AML-193 (cell line): ENCODE measurements at places on chromosomes 5 and 9.

- DNase-seq: no peak
Measured at GRCh38 chr5:2591777-2592453, 159.6 kb downstream of the IRX2 start.

- no peak for DNase-seq
Measured at GRCh38 chr5:147208134-147208533, 26.7 kb upstream of the STK32A start.

DNA sequence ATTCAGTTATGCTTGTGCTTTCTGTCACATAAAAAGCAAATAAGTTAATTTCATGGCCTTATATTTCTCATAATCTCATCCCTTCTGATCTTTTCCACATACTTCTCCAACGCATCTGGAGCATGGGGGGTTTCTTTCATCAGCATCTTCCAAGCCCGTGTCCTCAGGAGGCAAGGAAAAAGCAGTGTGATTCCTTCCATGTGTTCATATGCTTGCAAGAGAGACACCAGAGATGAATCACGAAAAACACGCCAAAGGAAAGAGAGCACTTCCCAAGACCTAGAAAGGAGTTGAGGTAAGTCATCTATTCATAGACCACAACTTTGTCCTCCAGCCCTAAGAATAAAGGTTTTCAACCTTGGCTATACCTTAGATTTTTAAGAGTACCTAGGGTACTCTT, 26.0 kb upstream of the SVEP1 start:
- no peak for DNase-seq

GRCh38 chr5:78399116-78399515, 38.7 kb downstream of the SCAMP1 start:
- no peak for DNase-seq

GRCh38 chr5:74582853-74583252, 57.7 kb downstream of the ENC1 start:
- DNase-seq: no peak

- no peak for DNase-seq
Measured at GRCh38 chr5:149885513-149885912, 59.1 kb downstream of the PDE6A start.

- DNase-seq: no peak
Measured at GRCh38 chr9:116647515-116647809, 39.6 kb upstream of the TRIM32 start.

DNA sequence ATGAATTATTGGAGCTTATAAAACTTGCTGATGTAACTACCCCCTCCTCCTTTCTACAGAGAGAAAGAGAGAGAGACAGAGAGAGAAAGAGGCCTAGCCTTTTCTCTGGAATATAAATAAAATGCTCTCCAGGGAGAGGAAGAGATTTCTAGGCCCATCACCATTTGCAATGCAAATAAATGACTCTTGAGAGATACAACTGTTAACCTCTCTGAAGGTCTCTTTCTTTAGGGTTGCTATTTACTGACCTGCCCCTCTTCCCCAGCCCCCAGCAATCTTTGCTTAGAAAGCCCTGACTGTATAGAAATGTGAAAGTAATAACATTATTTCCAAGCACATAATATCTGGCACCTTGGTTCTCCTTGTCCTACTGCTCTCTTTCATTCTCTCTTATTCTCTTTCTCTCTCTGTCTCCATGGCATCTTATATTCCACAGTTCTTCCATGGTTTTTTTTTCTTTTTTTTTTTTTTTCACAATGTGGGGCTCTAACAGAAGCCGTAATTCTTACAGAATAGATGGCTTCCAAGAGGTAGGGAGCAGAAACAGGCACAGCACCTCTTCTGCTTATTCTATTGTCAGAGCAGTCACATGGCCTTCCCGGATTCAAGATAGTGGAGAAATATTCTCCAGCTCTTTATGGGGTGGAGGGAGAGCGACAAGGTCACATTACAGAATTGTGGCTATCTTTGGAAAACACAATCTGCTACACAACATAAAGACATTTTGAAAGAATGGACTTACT, 1087.9 kb upstream of the NUDT12 start:
- no peak for DNase-seq

DNA sequence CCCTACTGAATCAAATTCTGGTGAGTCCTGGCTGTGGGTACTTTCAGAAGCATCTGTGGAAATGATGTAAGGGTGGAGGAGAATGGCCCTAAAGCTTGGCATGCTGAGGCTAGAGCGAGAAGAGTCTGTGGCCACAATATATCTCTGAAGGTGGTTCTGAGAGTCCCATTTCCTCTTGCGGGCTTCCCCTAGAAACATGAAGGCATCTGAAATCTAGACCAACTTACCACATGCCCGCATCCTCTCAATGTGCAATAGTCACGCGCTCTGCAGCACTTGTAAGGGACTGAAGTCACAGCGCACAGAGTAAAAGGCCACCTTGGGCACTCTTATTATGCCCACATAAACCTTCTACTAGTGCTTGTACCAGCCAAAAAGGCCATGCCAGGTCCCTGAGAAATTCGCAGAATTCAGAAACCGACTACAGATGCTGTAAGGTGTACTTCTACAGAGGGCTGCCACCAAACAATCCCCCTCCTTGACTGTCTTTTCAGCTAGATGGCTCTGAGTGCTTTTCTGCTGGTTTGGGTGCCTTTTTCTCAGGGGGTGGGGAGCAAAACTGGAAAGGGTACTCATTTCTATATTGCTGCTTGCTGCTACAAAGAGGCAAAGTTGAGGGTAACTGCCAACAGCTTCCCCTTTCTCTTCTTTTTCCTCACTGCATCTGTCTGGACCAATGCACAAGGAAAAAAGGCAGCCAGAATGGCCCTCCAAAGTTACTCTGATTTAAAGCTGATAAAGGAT, 107.3 kb downstream of the ZDHHC21 start:
- DNase-seq: no peak

DNA sequence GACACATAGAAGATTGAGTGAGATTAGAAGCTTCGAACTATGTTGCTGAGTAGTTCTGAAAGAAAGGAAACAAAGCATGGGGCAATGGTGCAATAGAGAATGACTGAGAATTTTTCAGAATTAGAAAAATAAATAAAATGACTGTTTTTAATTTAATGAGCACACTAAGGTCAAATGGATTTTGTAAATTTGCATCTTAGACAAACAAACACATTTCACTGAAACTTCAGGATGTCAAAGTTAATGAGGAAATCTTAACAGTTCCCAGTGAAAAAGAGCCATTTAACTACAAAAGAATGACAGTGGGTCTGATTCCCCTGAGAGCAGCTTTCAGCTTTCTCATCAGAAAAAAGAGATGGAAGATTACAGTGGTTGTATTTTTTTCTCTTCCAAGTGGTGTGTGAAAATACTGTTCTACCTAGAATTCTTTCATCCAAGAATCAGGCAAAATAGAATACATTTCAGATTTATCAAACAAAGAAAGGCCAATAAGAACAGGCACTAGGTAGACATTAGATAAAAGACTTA, 591.9 kb downstream of the SEMA5A start:
- DNase-seq: no peak

DNA sequence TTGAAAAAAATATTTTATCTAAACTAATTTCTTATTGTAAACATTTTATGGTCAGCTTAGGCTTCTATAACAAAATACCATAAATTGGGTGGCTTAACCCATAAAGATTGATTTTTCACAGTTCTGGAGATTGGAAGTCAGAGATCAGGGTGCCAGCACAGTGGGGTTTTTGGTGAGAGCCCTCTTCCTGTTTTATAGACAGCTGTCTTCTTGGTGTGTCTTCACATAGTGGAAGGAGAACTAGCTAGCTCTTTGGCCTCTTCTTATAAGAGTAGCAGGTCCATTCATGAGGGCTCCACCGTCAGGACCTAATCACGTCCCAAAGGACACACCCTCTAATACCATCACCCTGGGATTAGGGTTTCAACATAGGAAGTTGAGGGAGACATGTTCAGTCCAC, 26.6 kb downstream of the OTULINL start:
- DNase-seq: no peak

DNA sequence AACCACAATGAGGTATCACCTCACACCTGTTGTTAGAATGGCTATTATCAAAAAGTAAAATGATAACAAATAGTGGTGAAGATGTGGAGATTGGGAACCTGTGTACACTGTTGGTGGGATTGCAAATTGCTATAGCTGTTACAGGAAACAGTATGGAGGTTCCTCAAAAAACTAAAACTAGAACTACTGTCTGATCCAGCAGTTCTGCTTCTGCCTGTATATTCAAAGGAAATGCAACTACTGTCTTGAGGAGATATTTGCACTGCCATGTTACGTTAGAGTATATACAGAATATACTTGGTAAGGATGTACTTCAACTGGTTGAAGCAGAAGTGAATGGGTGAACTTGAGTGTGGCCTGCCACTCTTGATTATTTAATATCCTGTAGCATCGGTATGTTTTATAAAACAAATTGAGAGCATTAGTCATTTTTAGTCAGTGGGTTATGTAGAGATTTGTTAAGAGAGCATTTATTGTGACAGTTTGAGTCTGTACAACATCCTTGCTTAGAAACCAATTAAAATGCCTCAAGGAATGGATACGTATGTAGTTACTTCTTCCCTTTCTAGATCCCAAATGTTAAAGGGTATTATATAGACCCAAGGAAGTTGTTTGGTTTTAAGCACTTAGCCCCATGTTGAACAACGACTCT, 37.5 kb downstream of the ZCCHC7 start:
- DNase-seq: no peak

GRCh38 chr9:120724757-120725400, 10.6 kb upstream of the MEGF9 start:
- DNase-seq: no peak

GRCh38 chr5:14250748-14251701, 107.9 kb downstream of the TRIO start:
- DNase-seq: no peak

GRCh38 chr5:35811108-35811741, 45.5 kb upstream of the IL7R start:
- DNase-seq: no peak

DNA sequence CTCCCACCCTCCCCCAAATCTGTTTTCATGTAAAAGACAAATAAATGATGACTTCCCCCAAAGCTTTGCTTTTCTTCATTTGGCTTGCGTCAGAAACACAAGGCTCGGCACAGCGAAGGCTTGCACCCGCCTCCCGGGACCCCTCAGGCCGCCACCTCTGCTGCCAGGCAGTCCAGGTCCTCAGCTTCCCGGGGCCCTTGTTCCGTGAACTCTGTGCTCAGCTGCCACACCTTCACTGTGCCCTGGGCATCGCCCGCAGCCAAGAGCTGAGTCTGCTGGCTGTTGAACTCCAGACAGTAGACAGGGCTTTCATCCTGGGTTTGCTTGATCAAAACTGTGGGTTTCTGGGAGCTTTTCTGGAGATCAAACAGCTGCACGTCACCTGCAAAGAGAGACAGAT, 23.0 kb downstream of the DYNC2I2 start:
- no peak for DNase-seq

DNA sequence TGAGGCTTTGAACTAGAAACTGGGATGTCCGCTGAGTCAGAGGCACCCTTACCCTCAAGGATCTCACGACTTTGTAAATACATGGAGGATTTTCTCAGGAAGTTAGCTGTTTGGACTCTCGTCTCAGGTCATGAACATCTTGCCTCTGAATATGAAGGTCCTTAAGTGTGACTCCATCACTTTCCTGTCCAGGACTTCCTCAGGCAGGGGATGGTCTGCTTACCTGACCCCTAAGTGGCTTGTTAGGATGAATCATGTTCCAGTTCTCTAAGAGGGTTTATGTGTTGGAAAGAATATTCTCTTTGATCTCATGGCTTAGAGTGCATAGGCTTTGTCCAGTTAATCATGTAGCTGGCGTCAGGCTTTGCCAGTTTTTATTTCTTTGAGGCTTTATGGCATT, 511.7 kb upstream of the KLF4 start:
- DNase-seq: no peak

GRCh38 chr5:88955403-88955802, 72.4 kb upstream of the MEF2C start:
- DNase-seq: no peak

DNA sequence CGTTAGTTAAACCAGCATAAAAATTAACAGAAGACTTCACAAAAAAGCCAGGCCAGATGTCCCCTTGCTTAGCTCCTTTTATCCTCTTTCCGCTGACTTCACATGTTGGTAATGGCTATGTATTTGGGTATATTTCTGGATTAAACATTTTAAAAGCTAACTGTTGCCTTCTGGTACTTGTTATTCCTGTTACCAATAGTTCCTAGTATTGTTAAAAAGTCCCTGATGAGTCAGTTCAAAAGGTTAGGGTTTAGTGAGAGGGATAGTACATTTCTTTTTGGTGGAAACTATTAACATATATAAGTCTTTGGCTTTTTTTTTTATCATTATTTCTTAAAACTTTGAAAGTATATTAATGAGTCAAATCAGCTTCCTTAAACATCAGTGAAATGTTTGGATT, 103.2 kb upstream of the ELL2 start:
- no peak for DNase-seq

- DNase-seq: no peak
Measured at GRCh38 chr5:111095982-111096381, 3.8 kb downstream of the WDR36 start.

DNA sequence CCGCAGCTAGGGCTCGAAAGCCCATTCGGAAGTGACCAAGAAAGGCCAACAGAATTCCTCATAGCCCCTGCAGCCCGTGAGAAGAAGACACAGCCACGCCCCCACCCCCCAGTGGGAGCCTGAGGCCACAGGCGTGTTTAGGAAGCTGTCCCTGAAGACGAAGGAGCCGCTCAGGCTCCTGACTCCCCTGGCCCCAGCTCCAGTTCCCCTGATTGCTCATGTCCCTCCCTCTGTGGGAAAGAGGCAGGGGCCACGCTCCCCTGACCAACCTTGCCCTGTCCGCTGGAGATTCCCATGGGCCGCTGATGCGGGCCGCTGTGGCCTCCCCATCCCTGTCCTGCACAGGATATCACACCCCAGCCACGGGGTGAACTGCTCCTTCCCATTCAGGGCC, 13.6 kb downstream of the ROPN1L start:
- no peak for DNase-seq

DNA sequence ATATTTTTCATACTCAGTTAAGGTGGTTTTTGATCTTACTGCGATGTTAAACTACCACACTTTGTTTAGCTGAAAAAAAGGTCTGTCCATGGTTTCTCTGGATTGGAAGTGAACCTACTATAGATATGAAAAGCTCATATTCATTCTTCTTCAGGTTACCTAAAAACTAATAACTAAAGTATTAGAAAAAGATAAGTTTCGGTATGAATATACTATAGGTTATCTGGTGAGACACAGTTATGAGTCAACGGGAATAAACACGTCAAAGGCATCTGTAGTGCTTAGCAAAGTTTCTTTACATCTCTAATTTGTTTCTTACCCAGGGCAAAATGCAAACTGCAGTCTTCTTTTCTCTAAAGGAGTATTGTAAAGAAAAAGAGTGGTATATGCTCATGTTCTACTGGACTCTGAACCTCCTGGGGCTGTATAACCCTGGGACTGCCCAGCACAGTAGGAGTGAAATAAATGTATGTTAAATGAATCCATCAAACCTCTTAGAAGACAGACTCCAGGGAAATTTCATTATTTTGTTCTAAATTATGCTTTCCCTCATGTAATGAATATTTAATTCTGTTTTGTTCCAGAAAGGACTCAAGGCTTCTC, 521.9 kb downstream of the PDE4D start:
- DNase-seq: no peak

GRCh38 chr9:25255216-25255615, 423.0 kb downstream of the TUSC1 start:
- no peak for DNase-seq
